ENCODE measurements at places on chromosomes 12 and 14.

DNA sequence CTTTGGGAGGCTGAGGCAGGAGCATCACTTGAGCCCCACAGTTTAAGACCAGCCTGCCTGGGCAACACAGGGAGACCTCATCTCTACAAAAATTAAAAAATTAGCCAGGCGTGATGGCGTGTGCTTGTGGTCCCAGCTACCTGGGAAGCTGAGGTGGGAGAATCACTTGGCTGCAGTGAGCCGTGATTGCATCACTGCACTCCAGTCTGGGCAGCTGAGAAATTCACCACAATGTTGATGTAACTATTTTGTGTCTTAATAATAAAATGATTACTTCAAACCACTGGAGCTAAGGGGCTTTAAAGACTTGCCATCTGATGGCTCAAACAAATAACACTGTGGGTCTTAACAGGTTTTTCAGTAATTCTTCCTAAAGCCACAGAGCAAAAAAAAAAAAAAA lies 10.8 kb downstream of the ERH start:
- DNase-seq = no peak

- DNase-seq = peak; percentile 20
These were observed 268 bp downstream of the NDUFB1 start for GRCh38 chr14:92121207-92121669.

- no peak for DNase-seq
These were observed 16.7 kb upstream of the IFNG start for GRCh38 chr12:68176257-68176656.

DNA sequence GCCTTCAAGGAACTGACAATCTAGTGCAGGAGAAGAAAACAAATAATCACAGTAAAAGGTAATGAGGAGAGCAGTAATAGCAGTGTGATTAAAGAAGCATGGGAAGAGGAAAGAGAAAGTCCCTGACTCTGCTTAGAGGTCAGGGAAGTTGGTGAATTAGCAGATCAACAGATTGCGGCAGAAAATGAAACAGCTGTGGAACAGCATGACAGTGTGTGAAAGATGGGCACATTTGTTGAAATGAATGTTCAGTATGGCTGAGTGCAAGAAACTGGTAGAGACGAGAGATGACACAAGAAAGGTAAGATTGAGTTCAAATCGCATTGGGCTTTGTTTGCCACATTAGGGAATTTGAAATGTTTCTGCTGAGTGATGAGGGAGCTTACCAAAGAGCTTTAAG lies 63.7 kb upstream of the RASSF8 start:
- no peak for DNase-seq

DNA sequence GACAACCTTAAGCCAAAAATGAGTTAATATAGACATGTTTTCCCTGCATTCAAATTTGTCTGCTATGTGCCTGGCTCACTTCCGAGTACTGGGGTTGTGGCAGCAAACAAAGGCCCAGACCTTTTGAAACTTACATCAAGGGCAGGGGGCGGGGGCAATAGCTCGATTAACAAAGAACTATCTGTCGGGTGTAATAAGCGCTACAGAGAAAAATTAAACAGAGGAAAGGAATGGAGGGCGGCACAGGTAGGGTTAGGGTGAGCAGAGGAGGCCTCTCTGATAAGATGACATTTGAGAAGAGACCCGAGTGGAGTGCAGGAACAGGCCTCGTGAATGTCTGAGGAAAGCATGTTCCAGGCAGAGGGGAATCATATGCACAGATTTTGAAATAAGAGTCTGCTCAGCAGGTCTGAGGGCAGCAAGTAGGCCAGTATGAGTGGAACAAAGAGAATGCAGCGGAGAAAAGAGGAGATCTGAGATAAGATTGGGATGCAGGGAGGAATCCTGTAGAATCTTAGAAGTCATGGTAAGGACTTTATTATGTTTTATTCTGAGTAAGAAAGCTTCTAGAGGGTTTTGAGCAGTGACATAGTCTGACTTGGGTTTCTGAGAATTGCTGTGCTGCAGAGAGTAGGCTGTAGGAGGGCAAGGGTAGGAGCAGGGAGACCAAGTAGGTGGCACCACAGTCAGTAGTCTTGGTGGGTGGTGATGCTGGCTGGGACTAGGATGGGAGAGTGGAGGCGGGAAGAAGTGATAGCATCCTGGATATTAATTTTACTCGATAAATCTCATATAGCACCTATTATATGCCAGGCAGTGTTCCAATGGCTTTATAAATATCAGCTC lies 52.6 kb downstream of the BICDL1 start:
- DNase-seq = peak; percentile 7

- DNase-seq = no peak
These were observed 1.8 kb upstream of the AQP5 start for GRCh38 chr12:49959685-49960473.

- no peak for DNase-seq
These were observed 6.3 kb downstream of the RNF10 start for GRCh38 chr12:120540445-120540844.

DNA sequence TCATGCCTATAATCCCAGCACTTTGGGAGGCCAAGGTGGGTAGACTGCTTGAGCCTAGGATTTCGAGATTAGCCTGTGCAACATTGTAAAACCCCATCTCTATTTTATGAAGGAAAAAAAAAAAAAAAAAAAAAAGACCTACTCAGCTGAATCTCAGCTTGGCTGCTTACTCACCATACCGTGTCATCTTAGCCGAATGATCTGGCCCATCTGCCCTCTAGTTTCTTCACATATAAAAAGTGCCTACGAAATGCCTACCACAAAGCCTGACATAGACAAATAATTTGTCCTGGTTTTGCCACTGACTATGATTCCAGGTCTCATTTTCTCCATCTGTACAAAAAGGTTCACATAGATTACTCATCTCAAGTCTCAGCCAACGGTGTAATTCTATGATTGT lies 10.1 kb downstream of the DIABLO start:
- no peak for DNase-seq

DNA sequence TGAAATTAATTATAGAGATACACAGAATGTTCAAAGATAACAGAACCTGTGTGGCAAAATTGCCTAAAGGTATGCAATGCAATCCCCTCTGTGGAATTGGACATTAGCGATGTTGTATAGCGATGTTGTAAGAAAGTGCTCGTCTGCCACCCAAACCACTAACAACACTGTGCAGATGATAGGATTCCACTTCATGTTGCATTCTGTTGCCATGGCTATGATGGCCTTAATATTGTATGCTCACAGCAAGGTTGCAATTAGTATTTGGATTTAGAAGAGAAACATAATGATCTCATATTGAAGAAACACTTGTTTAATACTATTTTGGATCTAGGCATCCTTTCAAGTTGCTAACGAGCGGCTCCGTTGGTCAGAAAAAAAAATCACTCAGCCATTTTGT lies 260.3 kb downstream of the BCAT1 start:
- no peak for DNase-seq

DNA sequence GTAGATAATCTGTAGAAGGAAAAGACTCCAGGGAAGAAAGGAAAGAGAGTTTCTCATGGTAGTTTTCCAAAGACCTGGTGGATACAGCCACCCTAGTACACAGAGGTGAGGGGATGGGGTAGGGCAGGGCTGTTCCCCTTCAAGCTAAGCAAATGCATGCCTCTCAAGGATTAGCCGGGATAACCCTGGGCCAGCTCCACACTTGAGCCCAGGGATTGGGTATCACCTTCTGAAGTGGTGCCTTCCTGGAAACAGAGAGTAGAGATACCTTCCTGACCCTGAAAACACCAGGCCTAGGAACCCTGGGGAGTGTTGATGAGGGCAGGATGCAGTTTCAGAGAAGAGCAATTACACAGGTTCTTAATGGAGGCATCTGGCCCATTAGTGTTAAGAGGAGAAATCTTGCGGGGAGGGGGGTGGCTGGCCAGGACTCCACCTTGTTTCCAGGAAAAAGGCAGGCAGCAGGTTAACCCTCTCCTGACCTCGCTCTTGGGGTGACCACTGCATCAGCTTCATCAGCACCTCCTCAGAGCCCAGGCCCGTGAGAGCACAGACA lies 106.9 kb upstream of the TMEM233 start:
- no peak for DNase-seq

DNA sequence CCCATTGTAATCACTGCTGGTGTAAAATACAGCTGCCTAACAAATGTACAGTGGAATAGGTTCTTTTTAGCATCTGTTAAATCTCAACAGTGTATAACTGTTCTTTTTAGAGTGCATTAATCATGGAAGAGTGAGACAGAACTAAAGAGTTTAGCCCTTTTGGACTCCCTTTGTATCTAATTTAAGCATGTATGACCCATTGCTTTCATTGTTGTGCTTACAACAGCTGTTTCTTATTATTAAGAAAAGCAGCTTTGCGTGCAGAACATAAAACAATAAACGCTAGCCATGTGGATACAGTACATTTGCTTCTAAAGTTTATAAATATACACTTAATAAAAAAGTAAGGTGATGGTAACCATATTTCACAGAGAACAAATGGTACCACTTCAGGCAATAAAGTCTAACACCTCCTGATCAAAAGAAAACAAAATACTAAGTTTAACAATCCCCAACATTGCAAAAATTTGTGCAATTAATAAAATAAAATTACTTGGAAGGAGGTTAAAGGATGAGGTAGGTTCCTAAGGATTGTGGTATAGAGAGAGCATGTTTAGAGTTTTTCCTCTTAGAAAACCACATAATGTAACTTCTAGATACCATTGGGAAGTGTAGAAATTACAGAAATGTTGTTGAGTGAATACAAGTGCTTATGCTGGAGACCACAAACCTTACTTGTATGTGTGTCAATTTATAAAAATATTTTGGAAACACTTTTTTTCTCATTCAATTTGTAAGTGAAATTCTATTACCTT lies 448.7 kb downstream of the SLC6A15 start:
- DNase-seq = no peak

DNA sequence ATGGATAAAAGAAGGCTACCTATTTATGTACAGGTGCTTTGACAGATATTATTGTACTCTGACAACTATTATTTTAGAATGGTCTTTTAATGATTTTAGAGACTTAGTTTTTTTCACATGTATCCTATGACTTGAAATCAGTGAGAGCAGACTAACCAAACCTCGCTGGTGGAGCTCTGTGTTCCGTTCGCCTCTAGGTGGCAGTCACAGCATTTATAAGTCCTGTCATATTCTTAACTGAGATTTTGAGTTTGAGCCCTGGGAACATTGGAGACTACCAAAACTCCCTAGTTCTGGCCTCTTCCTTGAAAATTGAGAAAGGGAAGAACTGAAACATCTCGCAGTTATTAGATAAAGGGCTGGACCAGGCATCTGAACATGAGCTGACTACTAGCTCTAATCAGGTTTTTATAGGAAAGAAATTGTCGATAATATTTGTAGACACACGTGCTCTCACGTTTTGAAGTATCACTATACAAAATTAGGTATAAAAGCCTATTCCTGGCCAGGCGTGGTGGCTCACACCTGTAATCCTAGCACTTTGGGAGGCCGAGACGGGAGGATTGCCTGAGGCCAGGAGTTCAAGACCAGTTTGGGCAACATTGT lies 48.3 kb downstream of the TTLL5 start:
- peak; percentile 80 for DNase-seq

DNA sequence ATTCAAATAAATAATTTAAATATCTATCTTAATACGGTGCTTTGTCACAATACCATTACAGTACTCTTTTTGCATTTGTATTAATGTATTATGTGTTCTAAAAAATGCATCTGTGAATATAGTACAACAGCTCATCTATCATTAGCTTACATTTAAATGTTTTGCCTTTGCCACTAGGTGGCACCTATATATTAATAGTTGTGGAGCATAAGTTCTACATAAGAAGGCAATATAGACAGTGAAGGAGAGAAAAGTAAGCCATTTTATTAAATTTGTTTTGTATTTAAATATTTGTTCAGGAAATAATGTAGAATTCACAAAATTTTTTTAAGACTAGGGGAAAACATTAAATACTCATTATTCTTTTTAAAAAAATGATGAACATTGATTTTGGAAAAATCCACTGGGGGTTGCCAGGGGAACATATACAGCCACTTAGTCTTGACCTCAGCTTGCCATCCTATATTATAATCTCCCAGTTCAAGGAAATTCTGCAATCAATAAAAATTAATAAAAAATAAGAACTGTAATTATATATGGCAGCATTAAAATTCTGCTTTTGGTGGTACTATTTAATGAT lies 9.8 kb downstream of the CCER1 start:
- DNase-seq = no peak

- no peak for DNase-seq
These were observed 212.1 kb upstream of the ABCD2 start for GRCh38 chr12:39831587-39832315.

- no peak for DNase-seq
These were observed 14.7 kb downstream of the RTL1 start for GRCh38 chr14:100888789-100889315.

DNA sequence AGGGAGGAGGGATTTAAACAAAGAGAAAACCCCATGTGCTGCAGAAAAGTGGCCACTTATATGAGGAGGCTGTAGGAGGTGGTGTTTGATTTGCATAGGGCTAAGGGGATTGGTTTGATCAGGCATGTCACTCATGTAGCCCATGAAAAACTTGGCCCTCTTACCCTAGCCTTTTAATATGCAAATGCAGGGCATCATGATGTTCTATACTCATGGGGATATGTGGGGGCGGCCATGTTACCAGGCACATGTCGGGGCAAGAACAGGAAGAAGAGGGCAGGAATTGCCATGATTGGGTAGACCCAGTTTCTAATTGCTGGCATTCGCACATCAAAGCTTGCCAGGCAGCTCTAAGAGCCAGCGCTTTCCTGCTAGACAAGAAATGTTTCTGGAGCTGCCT lies 28.8 kb downstream of the KLRK1 start:
- no peak for DNase-seq

DNA sequence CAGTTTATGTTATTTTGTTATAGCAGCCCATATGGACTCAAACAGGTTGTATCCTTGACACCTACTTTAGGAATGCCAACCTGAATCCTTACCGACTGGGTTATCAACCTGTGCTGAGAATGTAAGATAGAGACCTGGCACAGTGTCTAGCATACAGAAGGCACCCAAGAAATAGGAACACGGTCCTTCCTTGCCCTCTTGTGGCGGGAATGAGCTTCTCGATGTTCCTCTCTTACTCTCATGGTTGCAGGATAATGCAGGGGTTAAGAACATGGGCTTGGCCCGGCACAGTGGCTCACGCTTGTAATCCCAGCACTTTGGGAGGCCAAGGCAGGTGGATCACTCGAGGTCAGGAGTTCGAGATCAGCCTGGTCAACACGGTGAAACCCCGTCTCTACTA lies 6.5 kb downstream of the C12orf43 start:
- DNase-seq = no peak

GRCh38 chr12:124651516-124652273 lies 84.3 kb upstream of the NCOR2 start:
- no peak for DNase-seq

GRCh38 chr12:65876898-65877721 lies 52.8 kb downstream of the HMGA2 start:
- no peak for DNase-seq

- DNase-seq = no peak
These were observed 5.8 kb downstream of the KTN1 start for GRCh38 chr14:55585854-55586253.

- no peak for DNase-seq
These were observed 3.3 kb downstream of the COL2A1 start for GRCh38 chr12:48000878-48001504.

DNA sequence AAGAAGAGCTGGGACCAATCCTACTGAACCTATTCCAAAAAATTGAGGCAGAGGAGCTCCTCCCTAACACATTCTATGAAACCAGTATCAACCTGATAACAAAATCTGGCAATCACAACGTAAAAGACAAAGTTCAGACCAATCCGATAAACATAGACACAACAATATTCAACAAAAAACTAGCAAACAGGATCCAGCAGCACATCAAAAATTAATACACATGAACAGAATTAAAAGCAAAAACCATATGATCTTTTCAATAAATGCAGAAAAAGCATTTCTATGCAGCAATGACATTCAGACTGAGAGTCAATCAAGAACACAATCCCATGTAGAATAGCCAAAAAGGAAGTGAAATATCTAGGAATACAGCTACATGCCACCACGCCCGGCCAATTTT lies 7.0 kb upstream of the CLEC14A start:
- DNase-seq = no peak
